Fibroblast of skin of right quadriceps (primary cell): ENCODE measurements at places on chromosomes 4 and X.

GRCh38 chr4:153529646-153530045, 63.5 kb downstream of the TMEM131L start:
- peak; percentile 45 for DNase-seq

DNA sequence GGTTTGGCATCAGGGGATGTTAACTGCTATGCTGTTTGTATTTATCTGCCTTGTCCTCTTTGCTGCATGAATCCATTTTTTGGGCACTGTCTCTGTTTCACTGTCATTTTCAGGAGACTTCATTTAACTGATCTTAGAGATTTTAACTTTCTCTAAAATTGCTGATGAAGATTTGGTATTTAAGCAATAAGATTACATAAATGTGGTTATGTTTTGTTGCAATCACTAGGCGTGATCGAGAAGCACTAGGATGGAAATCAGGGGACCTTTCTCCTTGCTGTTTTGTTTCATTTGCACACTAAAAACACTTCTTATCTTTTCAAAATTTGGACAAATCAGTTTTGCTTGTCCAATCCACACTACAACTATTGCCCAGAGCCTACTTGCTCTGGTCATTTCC, 15.4 kb downstream of the CXCL2 start:
- no peak for DNase-seq

- DNase-seq: peak; percentile 1
Observed at GRCh38 chrX:11704725-11705495, 39.2 kb upstream of the ARHGAP6 start.

DNA sequence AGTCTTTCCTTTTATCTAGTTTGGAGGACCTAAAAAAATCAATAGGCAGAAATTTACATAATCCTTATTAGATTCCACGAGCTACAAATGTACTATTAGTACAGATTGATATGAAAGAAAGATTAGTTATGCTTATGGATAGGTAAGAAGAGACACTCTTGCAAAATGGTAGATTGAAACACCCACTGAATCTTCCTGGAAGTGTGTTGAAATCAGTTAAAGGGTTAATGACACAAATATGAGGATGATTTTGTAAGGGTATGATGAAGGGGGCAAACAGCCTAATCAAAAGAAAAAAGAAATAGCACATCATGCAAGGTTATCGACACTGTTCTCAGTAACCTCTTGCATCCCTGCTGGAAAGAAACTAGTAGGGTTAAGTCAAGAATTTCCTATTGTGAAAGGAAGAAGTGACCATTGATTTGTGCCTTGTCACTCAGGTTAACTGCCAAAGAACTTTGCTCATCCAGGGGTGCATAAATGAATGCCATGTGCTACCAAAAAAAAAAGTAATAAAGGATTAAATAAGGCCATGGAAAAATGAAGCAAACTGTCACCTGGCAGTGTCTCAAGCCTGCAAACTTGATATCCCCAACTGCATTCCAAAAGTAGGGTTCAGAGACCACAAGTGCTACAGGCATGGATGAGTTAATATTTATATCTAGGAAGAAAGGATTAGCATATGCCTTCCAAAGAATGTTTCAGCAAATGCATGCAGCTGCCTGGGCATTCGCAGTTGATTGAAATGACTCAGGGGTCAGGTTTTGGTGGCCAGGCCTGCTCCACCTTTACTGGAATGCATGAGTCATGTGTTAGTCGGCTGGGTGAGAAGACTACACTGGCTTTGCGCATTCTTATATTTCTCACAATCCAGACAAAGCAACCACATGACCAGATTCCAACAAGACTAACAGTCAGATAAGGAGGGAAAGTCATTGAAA, 78.3 kb upstream of the ATXN3L start:
- peak; percentile 99 for DNase-seq

DNA sequence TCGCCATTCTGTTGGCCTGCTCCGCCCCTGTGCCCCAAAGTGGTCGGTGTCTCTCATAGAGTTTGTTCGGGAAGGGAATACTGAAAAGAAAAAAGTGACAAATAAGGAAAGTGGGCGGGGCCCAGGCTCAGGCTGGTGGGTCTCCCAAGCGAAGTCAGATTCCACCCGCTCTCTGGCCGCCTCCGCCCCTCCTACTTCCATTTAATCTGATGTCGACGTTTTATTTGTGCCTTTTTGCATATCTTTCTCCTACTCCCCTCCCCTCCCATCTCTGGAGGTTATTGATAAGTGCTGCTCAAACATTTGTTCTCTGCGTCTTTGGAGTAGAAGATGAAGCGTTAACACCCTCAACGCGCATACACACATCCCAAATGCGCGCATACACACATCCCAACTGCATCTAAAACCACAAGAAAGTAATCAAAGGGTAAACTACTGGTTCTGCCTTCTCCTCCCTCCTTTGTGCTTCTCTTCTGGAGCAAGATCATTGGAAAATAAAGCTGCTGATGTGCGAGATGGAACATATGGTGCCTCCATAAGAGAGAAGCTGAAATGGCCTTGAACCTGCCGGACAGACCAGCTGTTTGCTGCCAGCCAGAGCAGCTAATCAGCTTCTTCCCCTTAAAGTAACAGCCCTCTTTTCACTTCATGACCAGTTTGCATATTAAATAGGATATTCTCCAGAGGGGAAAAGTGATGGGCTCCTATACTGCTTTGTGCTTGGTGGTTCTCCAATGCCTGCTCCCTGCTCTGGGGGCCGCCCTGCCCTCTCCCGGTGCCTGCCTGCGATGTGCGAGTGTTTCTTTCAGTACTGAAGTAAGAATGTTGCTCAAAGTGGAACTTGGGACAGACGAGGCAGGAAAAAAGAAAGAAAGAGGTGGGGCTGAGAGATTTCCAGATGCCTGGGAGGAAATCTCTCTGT, 3.1 kb downstream of the MAMLD1 start:
- DNase-seq: peak; percentile 73

GRCh38 chrX:114675365-114675764, 91.5 kb downstream of the HTR2C start:
- peak; percentile 88 for DNase-seq

GRCh38 chr4:54898056-54898562, 227.3 kb downstream of the KDR start:
- DNase-seq: peak; percentile 49
